ENCODE measurements at places on chromosomes 2 and 18.

GRCh38 chr2:132477962-132478361 lies 61.4 kb downstream of the GPR39 start:
- no peak for DNase-seq

- DNase-seq: no peak
Observed at GRCh38 chr2:70094171-70094977, 7.1 kb downstream of the PCBP1 start.

- DNase-seq: no peak
Observed at GRCh38 chr2:219560037-219560892, 11.1 kb downstream of the OBSL1 start.

DNA sequence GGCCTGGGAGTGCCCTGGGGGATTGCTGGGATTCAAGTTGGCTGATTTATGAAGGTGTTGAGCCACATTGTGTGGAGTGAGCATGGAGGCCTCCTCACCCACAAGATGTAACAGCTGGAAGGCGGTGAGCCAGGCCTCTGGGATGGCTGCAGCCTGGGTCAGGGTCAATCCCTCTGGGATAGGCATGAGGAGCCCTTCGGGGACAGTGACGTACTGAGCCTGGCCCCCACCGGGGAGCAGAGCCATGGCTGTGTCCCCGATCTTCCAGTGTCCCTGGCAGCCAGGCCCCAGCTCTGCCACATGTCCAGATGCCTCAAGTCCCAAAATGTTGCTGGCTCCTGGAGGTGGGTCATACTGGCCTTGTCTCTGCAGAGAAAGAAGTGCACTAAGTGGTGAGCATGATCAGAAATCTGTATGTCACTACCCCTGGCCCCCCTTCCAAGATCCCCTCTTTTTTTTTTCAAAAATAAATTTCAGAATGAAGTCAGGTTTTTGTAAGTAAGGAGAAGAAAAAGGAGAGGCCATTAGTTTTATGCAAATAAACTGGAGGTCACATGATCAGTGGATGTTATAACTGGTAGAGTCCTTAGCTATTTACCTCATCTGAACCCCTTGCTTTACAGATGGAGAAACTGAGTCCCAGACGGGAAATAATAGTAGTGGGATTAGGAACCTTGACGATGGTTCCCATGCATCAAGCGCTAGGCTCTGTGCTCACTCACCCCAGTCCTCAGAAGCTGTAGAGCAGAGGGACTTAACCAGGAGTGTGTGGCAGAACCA lies 1.7 kb downstream of the TP53I3 start:
- DNase-seq: no peak

DNA sequence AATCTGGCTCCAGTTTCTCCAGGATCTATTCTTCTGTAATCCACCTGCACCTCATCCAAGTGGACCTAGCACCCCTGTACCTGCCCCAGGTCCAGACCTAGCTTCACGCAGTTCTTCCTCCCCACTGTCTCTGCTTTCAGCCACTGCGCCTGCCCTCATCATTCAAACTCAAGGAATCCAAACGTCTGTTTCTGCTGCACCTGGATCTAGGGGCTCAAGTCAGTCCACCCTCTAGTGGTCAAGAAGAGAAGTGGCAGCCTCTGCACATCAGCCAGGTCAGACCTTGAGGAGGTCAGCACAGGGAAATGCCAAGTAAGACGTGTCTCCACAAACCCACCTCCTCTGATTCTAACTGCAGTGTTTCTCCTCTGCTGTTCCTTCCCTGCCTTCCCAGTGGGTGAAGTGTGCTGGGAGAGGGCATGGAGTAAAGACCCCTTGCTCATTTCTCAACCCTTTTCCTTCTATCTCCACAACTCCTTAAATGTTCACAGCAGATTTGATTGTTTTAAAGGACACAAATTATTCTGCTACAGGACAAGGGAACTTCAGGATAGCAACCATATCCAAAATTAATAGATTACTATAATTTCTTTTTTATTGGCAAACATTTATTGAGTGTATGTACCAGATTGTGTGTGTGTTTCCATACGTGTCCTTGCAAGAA lies 8.6 kb upstream of the RNF152 start:
- peak; percentile 65 for DNase-seq

GRCh38 chr2:73018188-73018825 lies 53.2 kb downstream of the SFXN5 start:
- DNase-seq: no peak

GRCh38 chr2:212517693-212518092 lies 20.9 kb downstream of the ERBB4 start:
- no peak for DNase-seq

- DNase-seq: no peak
Observed at GRCh38 chr2:9692456-9693195, 61.8 kb upstream of the YWHAQ start.

- DNase-seq: no peak
Observed at GRCh38 chr2:27889774-27890145, 427 bp downstream of the RBKS start.

DNA sequence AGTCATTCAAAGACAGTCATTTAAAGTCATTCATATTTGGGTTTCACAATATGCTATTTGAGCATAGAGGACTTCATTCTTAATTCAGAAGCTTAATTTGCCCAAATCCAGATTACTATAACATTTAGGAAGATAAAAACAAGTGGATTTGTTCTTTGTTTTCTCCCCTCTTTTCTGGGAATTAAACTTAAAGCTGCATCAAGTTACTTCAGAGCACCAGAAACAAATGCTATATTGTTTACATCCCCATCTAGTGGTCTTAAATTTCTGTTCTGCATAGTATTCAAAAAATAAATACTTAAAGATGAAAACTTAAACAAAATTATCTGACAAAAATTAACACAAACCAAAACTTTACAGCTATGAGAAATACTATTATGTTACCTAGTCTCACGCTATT lies 34.7 kb upstream of the MARCHF7 start:
- no peak for DNase-seq

DNA sequence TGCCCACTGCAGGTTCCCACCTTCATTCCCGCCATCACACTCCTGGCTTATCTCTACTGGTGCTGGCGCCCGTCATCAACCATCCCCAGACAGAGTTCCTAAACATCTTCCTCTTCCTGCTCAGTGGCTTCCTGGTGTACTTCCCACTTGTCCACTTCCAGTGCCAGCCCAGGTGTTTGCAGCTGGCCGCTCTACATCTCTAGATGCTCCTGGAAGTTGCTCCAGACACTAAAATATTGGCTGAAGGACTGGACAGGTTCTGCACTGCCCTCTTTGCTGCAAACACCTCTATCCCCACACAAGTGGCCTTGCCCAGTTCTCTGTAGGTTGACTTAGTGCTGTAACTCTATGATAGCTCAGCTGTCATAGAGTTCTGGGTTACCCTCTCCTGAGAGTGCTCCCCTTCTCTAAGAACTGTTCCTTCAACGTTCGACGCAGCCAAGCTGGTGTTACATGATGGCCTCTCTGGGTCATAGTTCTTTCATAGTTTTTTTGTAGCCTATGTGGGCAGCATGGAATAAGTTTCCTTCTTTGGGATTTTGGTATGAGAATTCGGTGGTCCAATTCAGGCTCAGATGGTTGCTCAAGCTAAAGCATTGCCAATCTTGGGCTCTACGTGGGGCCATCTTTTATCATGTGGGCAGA lies 45.8 kb upstream of the PUM2 start:
- no peak for DNase-seq

DNA sequence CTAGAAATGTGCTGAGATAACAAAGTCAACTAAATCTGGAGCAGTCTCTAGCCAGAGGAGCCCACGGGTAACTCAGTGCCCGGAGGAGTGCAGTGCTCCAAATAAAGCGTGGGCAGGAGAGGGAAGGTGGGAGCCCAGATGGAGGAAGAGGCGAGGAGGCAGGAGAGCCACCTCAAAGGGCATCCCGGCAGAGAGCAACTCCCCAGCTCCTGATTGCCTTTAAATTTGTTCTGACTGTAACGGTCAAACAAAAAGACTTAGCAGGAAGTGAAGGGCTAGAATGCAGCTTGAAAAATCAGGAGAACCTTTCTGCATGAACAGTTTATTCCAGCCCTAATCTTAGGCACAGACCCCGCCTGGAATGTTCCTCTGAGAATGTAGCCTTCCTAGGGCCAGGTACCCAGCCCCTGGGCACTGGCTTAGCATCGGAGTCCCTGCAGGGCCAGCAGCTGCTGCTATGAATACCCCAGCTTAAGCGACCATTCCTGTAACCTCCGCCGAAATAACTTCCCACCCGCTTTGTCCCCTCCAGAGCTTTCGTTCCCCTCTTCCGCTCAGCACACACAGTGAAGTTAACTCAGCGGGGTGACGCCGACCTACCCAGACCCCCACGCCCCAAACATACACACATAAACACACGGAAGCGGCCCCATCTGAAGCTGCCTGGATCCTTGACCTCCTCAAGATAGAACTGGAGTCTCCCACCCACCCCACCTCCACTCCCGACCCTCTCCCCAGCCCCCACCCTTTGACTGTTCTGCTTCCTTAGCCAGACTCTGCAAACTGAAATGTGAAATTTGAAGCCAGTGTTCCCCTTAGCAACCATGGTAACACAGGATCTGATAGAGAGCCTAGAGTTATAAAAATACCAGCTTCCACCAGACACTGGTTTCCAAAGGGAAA lies 123.2 kb downstream of the SMAD7 start:
- DNase-seq: peak; percentile 77

DNA sequence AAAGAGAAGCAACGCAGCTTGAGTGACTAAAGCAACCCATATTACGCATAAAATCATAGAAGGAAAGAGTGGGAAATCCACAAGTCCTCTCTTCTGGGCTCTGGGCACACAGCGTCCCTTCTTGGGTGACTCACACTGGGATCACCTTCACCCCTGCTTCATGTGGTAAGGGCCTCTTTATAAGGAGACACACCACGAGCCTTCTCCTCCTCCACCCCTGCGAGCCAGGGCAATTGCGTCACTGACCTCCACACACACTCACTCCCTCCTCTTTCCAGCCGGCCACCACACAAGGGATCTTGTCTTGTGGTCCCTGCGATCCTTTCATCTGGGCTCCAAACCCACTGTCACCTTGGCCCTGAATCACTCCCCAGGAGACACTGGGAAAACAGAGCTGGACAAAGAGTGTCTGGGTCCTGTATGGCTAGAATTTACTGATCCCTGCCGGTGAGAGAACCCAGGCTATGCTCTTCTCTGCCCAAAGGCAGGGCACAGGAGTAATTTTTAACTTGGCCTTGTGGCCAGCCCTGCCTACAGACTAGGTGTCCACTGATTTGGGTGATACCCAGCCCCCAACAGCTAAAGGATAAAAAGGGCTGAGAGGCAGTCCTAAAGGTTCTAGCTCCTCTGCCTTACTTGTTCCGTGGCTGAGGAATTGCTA lies 35.3 kb downstream of the NHEJ1 start:
- no peak for DNase-seq

- DNase-seq: no peak
Observed at GRCh38 chr2:232578626-232579025, 28.1 kb downstream of the EIF4E2 start.

DNA sequence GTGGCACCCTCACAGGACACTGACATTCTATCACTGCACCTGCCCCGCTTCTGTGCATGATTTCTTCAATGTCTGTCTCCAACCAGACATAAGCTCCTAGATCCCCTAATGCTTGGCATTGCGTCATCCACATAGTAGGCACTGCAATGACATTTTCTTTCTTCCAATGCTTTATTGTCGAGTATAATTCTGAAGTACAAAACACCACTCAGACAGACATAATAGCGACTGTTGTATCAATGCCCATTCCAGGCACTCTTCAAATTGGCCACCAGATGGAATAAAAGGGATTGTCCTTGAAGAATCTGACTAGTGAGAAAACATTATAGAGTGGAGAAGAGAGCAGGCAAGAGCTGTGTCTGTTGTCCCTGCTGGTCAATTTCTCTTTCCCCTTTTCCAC lies 89.0 kb downstream of the LPIN1 start:
- no peak for DNase-seq

DNA sequence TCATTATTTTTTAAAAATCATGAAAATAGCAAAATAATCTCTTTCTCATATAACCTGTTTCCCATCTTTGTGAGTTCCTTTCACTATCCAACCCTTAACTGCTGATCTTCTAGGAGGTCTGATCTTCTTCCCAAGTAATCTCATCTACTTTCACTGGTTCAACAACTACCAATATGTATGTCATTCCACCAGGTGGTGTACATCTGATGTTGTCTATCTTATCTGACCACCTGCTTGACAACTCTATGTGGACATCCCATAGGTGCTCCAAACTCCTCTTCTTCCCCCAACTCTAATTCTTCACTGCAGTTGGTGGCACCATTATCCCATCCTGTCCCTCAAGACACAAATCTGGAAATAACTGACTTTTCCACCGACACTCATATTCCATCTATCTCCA lies 62.5 kb downstream of the FAM228A start:
- DNase-seq: no peak

DNA sequence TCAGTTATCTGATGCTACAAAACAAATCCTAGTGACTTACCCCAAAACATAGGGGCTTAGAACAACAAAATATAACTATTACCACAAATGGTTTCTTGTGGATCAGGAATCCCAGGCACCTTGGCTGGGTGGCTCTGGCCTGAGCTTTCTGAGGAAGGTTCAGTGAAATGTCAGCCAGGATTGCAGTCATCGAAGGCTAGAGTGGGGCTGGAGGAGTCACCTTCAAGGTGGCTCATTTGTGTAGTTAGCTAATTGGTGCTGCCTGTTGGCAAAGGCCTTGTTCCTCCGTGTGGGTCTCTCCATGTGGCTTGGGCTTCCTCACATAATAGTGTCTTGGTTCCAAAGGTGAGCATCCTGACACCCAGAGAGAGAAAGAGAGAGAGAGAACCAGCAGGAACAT lies 57.4 kb downstream of the COPS8 start:
- DNase-seq: no peak

DNA sequence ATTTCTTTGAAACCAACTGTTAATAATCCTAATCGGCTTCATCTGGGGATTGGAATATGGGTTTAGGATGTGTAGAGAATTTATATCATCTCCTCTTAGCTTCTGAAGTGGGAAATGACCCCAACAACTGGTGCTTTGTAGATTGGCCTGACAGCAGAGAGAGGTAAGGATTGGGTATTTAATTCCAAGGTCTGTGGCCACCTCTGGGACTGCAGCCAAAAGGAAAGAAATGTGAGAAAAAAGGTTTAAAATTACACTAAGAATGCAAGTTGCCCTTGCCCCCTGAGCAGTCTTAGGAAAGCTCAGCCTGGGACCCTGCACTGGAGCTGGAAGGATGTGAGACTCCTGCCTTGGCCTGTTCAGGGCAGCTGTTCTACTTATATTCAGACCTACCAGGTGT lies 157.1 kb downstream of the FTCDNL1 start:
- DNase-seq: no peak

- DNase-seq: no peak
Observed at GRCh38 chr2:19846030-19846429, 55.8 kb downstream of the TTC32 start.

DNA sequence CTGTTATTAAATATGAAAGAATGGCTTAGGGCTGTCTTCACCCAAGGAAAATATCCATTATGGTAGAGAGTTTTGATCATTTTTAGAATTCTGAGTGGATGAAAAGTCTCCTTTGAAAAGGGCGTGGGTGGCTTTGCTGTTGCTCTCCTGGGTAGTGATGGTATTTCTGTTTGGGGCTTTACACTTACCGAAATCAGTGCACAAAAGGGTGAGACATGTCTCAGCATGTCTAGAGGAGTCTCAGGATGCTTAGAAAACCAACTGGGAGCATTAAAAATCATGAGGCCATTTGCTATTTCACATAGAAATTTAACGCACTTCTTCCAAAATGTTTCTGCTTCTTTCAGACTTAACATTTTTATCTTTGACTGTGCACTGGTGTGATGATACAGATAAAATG lies 49.6 kb downstream of the ZCCHC2 start:
- no peak for DNase-seq

All from NCI-H1092 (cell line).